ENCODE measurements at places on chromosomes 1 and 21. TPM values are rescaled to one million over a fixed set of nuclear protein-coding genes. Genes with fewer than 3 reads are reported as not detected.

Gene ALG6
- total RNA-seq: 14.3 TPM

Gene PROX1
- total RNA-seq: 6.9 TPM

Gene EXO1
- 6.4 TPM for total RNA-seq

Gene MIGA1
- total RNA-seq: 16.9 TPM

Gene GUCA2A
- total RNA-seq: not detected

Gene LCE6A
- total RNA-seq: not detected

Gene AMY2B
- 21.2 TPM for total RNA-seq

Gene LCE1D
- not detected for total RNA-seq

Gene GGPS1
- 30.3 TPM for total RNA-seq

Gene PLCH2
- 0.35 TPM for total RNA-seq

Gene PCSK9
- total RNA-seq: 3.1 TPM

Gene RNASEL
- total RNA-seq: 6.7 TPM

Gene ANKRD45
- total RNA-seq: 0.53 TPM

Gene CYP4Z1
- total RNA-seq: 0.18 TPM

Gene PADI4
- 0.18 TPM for total RNA-seq

Gene A3GALT2
- not detected for total RNA-seq

Gene RASSF5
- total RNA-seq: 3.6 TPM

Gene PIK3C2B
- 24.9 TPM for total RNA-seq

Gene TNNT2
- 408 TPM for total RNA-seq

Gene CASQ2
- total RNA-seq: 606 TPM

Gene UTS2
- not detected for total RNA-seq

Gene PLA2G2F
- not detected for total RNA-seq

Gene OR10Z1
- total RNA-seq: not detected

Gene KRTAP6-1
- not detected for total RNA-seq

Gene COL8A2
- total RNA-seq: 35.7 TPM

Gene OR2G6
- not detected for total RNA-seq

Gene FBLIM1
- 17.3 TPM for total RNA-seq

Gene CFHR1
- 0.53 TPM for total RNA-seq

Gene RHD
- total RNA-seq: 0.35 TPM

Gene DYRK3
- total RNA-seq: 5.0 TPM

Gene FAM151A
- not detected for total RNA-seq

Gene LRRC53
- total RNA-seq: not detected

Gene RABGGTB
- total RNA-seq: 85.0 TPM

Gene TUT4
- total RNA-seq: 86.0 TPM

Gene SLC26A9
- 0.04 TPM for total RNA-seq

Gene VHLL
- not detected for total RNA-seq

Gene KRTAP7-1
- not detected for total RNA-seq

Gene BMP8A
- 0.40 TPM for total RNA-seq

Gene FCER1G
- 6.9 TPM for total RNA-seq

Gene ANGPTL1
- 98.2 TPM for total RNA-seq

Gene FMO3
- 0.04 TPM for total RNA-seq

Gene RNF2
- 30.4 TPM for total RNA-seq

Gene KIAA0319L
- total RNA-seq: 28.9 TPM

Gene TRIM63
- total RNA-seq: 44.8 TPM

Gene GALE
- 27.4 TPM for total RNA-seq

Gene B3GALT2
- total RNA-seq: 10.9 TPM

Gene TEKT2
- 0.53 TPM for total RNA-seq

Gene IKBKE
- 3.4 TPM for total RNA-seq

All from muscle of leg (tissue), 16 donors.